ENCODE measurements at places on chromosomes 7 and 10. TPM values are rescaled to one million over a fixed set of nuclear protein-coding genes. Genes with fewer than 3 reads are reported as not detected.

DNA sequence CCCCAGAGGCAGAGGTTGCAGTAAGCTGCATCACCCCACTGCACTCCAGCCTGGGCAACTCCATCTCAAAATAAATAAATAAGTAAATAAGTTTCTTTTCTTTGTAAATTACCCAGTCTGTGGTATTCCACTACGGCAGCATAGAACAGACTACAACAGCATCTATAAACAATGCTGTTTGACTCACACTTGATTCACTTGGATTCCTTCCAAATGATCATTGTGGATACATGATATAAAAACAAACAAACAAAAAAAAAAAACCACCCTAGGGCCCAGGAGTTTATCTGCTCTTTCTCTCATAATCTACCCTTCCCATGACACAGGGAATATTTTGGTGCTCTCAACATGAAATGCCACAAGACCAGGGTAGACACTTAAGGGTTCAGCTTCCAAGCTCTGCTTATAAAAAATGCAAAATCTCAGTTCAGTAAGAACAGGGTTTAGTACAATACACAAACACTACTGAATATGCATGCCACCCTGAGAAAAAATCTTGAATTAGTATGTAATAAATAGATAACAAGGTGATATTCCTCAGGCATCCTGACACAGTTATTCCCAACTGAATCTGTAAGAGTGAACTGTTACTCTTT is 200.9 kb downstream of the FAM107B start:
- H3K4me3 ChIP-seq, result no peak overlapping the region
- H3K36me3 ChIP-seq, result peaks cover 28% of the 10 kb centered on the region
- H3K27me3 ChIP-seq, result no peaks in the 10 kb centered on the region
- no peak for DNase-seq

- H3K4me1 ChIP-seq, result no peaks in the 10 kb centered on the region
- peaks cover 4% of the 10 kb centered on the region for H3K27me3 ChIP-seq
- H3K27ac ChIP-seq, result no peak overlapping the region
- no peak overlapping the region for H3K4me3 ChIP-seq
- H3K36me3 ChIP-seq, result no peaks in the 10 kb centered on the region
- DNase-seq, result no peak
Observed at GRCh38 chr10:72899545-72899944, 6.0 kb downstream of the OIT3 start.

DNA sequence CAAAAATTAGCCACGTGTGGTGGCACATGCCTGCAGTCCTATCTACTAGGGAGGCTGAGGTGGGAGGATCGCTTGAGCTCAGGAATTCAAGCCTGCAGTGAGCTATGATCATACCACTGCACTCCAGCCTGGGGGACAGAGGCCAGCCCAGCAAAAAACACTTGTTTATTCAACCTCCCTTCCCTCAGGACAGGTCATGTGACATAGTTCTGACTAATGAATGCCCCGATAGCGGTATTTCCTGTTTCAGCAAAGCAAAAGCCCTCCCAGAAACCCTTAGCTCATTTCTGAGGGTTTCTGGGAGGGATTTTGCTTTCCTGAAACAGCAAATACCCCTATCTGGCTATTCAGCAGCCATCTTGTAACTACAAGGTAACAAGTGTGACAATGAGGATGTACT is 157.1 kb downstream of the GATA3 start:
- DNase-seq, result no peak
- peaks cover 14% of the 10 kb centered on the region for H3K27me3 ChIP-seq
- no peak overlapping the region for H3K4me3 ChIP-seq
- peaks cover 15% of the 10 kb centered on the region for H3K4me1 ChIP-seq
- no peak overlapping the region for H3K27ac ChIP-seq

DNA sequence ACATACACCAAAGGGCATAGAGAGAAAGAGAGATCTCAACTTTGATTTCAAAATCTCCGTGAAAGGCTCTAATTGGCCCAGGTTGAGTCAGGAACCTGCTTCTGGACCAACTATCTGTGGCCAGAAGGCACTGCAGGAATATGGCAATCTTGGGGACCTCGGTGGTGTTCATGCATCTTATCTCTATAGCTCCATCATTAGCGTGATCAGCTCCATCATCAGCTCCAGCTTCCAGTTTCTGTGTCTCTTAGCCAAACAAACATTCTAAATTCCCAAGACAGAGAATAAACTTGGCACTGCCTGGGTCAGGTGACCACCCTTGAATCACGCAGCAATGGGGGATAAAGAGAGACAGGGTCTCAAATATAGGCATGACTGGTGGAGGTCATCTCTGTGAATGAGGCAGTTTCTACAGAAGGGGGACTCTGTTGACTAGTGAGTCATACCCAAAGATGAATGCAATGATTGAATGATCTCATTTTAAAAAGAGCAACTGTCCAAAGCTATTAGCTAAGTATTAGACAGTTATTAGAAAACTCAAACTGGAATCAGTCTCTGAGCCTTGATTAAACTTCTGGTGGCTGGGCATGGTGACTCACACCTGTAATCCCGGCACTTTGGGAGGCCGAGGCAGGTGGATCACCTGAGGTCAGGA is 5.4 kb upstream of the NRF1 start:
- peaks cover 31% of the 10 kb centered on the region for H3K4me1 ChIP-seq
- peaks cover 32% of the 10 kb centered on the region for H3K36me3 ChIP-seq
- no peak overlapping the region for H3K4me3 ChIP-seq
- H3K27ac ChIP-seq, result no peak overlapping the region

GRCh38 chr7:37104822-37105518 is 343.7 kb downstream of the ELMO1 start:
- H3K27ac ChIP-seq, result no peak overlapping the region
- H3K4me1 ChIP-seq, result peaks cover 47% of the 10 kb centered on the region
- no peak for DNase-seq
- no peak overlapping the region for H3K4me3 ChIP-seq
- H3K36me3 ChIP-seq, result peaks cover 16% of the 10 kb centered on the region

DNA sequence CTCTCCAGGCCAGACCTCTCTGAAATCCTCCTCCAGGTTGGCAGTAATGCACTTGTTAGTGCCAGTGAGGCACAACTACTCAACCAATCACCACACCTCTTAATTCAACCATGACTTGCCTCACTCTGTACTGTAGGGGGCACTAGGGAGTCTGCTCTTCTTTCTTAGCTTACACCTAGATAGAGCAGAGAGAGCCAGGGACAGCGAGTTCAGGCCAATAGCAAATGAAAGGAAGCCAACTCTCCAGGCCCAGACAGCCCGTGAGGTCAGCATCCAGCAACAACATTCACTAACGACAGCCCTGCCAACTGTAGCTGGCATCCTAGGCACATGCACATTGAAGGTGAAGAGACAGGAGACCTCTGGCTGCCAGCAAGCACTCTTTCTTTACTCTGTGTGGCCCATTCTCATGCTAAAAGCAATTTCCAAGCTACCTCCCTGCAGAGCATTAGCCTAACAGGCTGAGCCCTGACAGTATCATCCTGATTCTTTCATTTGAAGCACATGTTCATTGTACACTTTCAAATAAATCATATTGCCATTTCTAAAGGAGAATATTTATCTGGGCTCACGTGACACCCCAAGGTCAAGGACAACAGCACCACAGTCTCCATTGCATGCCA is 136.3 kb downstream of the DPY19L1 start:
- H3K27me3 ChIP-seq, result no peaks in the 10 kb centered on the region
- H3K36me3 ChIP-seq, result no peaks in the 10 kb centered on the region
- H3K4me3 ChIP-seq, result no peak overlapping the region
- no peak for DNase-seq
- no peak overlapping the region for H3K27ac ChIP-seq
- no peaks in the 10 kb centered on the region for H3K4me1 ChIP-seq

DNA sequence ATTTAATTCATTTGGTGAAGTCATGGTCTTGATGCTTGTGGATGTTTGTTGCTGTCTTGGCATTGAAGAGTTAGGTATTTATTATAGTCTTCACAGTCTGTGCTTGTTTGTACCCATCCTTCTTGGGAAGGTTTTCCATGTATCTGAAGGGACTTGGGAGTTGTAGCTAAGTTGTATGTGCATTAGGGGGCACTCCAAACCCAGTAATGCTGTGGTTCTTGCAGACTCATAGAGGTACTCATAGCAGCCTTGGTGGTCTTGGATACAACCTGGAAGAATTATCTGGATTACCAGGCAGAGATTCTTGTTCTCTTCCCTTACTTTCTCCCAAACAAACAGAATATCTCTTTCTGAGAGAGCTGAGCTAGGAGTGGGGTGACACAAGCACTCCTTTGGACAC is 93.2 kb downstream of the ADCYAP1R1 start:
- no peak overlapping the region for H3K27ac ChIP-seq
- H3K4me3 ChIP-seq, result no peak overlapping the region
- DNase-seq, result no peak
- no peaks in the 10 kb centered on the region for H3K36me3 ChIP-seq
- no peaks in the 10 kb centered on the region for H3K4me1 ChIP-seq

- H3K4me1 ChIP-seq, result peaks cover 9% of the 10 kb centered on the region
- H3K27ac ChIP-seq, result no peak overlapping the region
- no peak overlapping the region for H3K4me3 ChIP-seq
- no peaks in the 10 kb centered on the region for H3K36me3 ChIP-seq
Observed at GRCh38 chr10:88598055-88598454, 11.5 kb downstream of the LIPJ start.

DNA sequence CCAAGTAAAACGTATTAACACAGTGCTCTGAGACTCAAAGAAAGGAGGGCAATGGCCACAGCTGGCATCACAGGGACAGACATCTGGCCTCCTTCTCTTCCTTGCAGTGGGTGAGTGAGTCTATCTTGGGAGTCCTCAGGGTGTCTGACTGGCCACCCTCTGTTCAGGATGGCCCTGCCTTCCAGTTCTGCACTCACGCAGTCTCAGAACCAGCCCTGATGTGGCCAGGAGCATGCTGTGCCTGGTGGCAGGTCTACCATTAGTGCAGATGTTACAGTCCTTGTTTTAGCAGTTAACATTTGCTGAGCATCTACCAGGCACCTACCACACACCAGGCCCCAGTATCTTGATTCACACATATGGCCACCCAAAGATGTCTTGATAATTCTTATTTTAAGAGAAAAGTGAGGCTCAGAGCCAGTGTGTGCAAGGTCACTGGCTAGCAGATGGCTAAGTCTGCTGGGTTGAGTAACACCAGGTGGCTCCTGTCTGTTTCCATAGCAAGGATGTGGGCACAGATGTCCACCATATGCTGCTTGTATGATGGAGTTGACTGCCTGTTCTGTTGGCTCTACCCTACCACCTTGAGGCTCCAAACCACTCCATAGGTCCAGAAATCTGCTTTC is 23.2 kb upstream of the ARHGAP22 start:
- no peaks in the 10 kb centered on the region for H3K36me3 ChIP-seq
- peaks cover 8% of the 10 kb centered on the region for H3K27me3 ChIP-seq
- DNase-seq, result no peak
- no peak overlapping the region for H3K27ac ChIP-seq

Gene AGBL3
- total RNA-seq, result 1.5 TPM

Gene TSPAN33
- total RNA-seq, result 9.5 TPM

Gene HTR5A
- total RNA-seq, result not detected

Gene SCIN
- total RNA-seq, result not detected
